ENCODE measurements at places on chromosomes 3 and 15.

GRCh38 chr3:45739991-45740390 is 50.8 kb downstream of the SACM1L start:
- DNase-seq, result no peak

- no peak for DNase-seq
These were observed 117.4 kb downstream of the TIGIT start for GRCh38 chr3:114411190-114411668.

DNA sequence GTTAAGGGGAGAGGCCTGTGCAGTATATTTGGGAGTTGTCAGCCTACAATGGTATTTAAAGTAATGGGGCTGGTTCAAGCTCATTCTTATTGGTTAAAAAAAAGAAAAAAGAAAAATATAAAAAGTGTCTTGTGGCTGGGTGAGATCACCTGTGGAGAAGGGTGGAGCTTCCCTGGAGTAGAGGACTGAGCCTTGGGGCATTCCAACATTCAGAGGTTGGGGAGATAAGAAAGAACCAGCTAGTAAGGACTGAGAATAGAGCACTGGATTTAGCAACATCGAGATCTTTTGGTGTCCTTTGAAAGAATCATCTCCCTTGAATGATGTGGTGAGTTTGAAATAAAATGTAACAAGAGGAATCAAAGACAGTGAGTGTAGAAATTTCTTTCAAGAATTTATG is 5.2 kb downstream of the SLC49A4 start:
- DNase-seq, result no peak

DNA sequence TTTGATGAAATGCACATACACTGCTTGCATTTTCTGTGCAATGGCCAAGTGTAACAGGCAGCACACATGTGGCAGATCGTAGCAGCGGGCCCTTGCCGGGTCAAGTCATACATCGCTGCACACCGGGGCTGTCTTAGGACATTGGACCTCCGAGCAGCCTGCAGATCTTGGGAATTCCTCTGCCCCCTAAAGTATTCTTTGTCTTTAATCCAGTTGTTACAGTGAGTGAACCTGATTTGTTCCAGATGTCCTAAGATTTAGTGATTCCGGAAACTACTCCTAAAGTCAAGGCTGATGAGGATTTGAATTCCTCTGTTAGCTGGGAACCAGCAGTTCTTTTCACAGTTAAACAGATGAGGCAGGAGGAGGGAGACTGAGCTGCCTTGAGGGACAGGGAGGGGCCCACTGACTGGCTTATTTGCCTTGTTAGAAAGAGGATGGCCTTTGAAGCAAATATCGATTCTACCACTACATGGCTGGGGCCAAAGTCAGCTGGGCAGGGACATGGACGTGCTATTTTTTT is 190.7 kb upstream of the CTDSPL start:
- DNase-seq, result no peak

DNA sequence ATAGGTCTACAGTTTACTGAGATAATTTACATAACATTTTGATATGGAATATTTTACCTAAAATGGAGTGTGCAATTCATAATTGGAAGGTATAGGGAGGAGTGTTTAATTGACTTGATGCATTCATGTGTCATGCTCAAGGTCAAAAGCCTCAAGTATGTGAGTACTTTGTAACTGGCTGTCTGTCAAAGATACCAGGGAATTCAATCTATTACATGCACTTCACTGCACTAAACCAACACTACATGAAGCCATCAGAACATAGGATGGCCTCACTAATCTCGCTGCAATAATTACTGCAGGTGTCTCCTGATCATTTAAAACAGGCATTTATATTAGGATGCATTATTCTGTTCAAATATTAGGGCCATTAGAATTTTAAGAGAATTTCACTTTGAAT is 367.2 kb downstream of the CNTN4 start:
- DNase-seq, result no peak

- DNase-seq, result no peak
These were observed 42.6 kb upstream of the TMCO5A start for GRCh38 chr15:37891766-37892368.
